ENCODE measurements at places on chromosomes 6 and 20.

- DNase-seq = no peak
Observed at GRCh38 chr20:45322952-45323383, 14.9 kb upstream of the MATN4 start.

DNA sequence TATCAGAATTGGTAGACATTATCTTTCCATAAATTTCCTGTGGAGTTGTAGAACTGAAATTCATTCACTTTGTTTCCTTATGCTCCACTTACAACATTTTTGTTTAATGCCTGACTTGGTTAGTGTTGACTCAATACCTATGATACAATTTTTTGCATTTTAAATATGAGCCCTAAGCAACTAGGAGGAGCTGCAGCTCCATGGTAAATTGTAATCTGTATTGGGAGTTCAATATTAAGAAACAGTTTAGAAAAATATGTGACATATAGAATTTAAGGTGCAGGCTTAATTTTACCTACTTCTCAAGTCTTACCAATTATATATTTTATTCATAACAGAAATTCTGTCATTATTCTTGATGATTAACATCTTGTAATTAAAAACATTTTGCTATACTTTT lies 868.3 kb downstream of the EYS start:
- DNase-seq = no peak

DNA sequence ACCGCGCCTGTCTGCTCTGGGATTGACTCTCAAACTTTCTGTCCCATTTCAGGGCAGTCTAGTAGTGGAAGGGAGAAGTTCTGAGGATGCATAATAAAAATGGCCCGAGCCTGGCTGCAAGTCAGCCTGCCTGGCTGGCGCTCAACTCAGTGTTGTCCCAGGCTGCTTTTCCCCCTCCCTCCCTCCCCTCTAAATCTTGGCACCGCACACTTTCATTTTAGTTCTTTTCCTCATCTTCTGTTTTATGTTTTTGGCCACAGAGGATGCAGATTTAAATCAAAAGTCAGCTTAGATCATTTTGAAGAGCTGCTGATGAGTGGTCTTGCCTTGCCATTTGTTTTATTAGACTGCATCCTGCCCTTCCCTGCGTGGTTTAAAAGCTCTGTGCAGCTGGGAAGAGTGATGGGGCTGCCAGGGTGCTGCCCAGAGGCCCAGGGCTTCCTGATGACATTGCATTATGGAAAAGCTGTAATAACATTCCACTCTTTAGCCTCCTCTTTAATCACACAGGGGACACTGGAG lies 6.5 kb upstream of the UQCC2 start:
- no peak for DNase-seq

DNA sequence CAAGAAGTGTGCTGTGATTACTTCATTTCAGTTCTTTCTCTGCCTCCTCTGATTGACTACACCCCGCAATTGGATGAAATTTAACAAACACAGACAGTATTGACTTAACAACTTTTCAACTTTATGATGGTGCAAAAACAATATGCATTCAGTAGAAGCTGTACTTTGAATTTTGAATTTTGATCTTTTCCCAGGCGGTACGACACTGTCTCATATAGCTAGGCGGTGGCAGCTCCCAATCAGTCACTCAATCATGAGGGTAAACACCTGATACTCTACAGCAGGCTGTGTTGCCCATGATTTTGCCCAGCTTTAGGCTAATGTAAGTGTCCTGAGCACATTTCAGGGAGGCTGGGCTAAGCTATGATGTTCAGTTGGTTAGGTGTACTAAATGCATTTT lies 47.6 kb upstream of the MYLIP start:
- DNase-seq = no peak

- no peak for DNase-seq
Observed at GRCh38 chr20:24786111-24786495, 163.0 kb upstream of the CST7 start.

- DNase-seq = no peak
Observed at GRCh38 chr6:6857528-6857927, 250.2 kb upstream of the RREB1 start.

DNA sequence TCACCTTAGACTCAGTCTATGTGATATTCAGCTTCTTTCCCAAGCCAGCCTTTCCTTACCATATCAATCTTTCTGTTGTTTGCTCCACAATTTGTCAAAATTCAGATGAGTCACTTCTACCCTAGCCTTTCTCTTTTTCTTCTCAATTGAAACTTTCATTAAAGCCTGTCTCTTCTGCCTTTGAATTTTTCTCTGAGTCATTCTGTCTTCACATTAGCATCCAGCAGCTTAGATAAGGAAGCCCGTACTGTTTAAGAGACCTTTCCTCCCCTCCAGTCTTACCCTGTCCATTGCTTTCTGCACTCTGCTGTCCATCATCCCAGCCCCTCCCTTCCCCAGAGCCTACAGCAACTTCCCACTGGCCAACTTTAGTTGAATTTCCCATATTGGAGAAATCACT lies 34.9 kb upstream of the RALGAPA2 start:
- no peak for DNase-seq

DNA sequence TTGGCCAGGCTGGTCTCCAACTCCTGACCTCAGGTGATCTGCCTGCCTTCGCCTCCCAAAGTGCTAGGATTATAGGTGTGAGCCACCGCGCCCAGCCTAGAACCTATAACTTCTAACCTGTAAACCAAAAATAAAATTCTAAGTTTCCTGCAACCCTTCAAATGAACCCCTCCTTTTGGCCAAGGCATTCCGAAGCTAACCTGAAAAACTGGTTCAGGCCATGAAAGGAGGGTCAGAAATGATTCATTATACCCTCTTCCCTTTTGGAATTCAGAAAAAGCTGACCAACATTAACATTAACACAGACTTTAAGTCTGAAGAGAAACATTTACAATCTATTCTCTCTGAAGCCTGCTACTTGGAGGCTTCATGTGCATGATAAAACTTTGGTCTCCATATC lies 165.1 kb downstream of the TINAG start:
- DNase-seq = no peak

GRCh38 chr6:170393807-170394399 lies 87.3 kb downstream of the FAM120B start:
- no peak for DNase-seq

GRCh38 chr6:82365016-82365795 lies 1.6 kb downstream of the TPBG start:
- DNase-seq = no peak

DNA sequence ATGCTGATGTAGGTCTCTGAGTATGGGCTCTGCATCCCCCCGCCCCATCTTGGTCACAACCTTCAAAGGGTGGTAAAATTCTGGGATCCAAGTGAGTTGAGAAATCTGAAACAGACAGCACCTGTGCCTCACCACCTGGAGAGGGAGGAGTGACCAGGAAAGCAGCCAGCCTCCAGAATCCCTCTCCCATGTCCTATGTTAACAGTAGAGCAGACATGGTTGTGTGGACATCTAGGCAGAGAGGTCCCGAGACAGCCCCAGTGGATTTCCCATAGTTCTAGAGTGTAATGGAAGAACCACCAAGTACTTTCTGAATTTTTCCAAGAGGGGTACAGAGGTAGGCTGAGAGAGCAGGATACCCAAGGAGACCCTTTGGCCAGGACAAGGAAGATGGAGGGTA lies 103.7 kb upstream of the ENPP5 start:
- DNase-seq = no peak

- no peak for DNase-seq
Observed at GRCh38 chr6:35311390-35312075, 13.9 kb downstream of the DEF6 start.

DNA sequence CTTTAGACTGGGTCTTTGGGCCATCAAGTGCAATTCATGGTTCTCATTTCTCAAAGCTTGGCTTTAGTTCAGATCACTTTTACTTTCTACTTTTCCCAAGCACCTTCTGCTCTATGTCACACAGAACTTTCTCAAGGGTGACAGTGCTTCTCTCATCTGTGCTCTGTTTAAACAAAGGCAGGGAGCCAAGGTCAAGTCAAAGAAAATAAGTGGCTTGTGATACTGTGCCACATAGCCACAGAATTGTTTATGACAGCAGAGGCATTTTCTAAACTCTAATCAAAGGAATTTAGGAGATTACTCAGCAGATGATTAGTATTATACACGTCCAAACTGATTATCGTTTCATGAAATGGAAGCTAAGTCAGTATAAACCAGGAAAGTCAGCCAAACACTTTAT lies 348.0 kb downstream of the HDGFL1 start:
- no peak for DNase-seq

- DNase-seq = no peak
Observed at GRCh38 chr6:3288711-3289663, 30.2 kb downstream of the PSMG4 start.

GRCh38 chr6:167748458-167749379 lies 78.0 kb upstream of the AFDN start:
- DNase-seq = no peak

- no peak for DNase-seq
Observed at GRCh38 chr6:137259349-137259748, 40.2 kb upstream of the IFNGR1 start.

DNA sequence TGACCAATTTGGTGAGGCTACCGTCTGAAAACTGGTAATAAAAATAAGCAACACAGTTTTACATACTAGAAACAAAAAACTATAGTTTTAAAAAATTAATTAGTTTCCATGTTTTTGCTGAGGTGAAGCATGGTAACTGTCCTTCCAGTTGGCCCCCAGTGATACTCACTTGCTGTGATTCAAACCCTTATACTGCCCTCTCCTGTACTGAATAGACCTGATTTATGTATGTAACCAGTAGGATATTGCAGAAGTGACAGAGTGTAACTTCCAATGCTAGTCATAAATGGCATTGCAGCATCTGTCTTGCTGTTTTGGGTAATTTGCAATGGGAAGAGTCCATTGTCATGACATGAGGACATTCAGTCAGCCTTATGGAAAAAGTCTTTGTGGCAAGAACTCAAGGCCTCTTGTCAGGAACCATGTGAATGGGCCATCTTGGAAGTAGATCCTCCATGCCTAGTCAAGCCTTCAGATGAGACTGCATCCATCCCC lies 8.9 kb upstream of the CHD6 start:
- no peak for DNase-seq

GRCh38 chr6:107115695-107116327 lies 496 bp upstream of the BEND3 start:
- DNase-seq = no peak

DNA sequence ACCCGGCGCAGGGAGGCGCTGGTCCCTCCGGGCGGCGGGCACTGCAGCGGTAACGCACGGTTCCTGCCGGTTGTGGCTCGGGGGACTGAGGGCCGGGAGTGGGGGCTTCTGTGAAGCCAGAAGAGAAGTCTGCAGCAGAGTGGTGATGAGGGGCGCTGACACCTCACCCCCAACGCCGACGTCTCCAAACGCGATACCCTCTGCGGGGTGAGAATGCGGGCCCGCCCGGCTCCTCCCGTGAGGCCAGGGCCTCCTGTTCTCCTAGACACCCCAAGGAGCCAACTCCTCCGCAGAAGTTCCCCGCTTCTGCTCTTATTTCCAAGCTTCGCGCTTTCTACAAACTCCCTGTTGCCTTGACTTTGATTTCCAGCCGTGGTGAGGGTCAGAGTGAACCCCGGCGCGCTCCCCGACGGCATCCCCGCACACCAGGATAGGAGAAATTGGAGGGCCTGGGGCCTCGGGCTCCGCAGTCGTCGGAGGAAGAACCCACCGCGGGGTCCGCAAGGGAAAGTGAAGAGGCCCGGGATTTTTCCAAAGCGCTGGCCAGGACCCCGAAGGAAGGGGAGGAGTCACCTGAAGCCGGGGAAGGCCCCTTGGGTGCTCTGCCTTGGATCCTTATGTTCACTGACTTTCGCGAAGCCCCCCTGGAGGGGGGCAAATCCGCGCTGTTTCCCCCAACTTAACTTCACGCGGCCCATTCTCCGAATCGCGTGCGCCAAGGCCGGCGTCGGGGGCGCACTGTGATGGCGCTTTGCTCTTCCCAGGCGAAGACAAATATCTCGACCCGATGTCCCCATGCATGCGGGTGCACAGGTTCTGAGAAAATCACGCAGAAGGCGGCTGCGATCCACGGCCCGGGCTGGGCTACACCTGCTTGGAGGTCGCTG lies 3.1 kb upstream of the INSM1 start:
- no peak for DNase-seq

GRCh38 chr20:63546256-63546955 lies 1.1 kb downstream of the SRMS start:
- no peak for DNase-seq

GRCh38 chr6:53857318-53858094 lies 62.7 kb downstream of the LRRC1 start:
- DNase-seq = no peak

Measured in stimulated activated CD8-positive, alpha-beta memory T cell treated with anti-CD3 and anti-CD28 coated beads, Interleukin-15, amount 100 ng/mL, for 24 hours (primary cell).